ENCODE measurements at places on chromosomes 1 and 21.

- DNase-seq: no peak
Measured at GRCh38 chr1:45730075-45730779, 20.2 kb downstream of the IPP start.

DNA sequence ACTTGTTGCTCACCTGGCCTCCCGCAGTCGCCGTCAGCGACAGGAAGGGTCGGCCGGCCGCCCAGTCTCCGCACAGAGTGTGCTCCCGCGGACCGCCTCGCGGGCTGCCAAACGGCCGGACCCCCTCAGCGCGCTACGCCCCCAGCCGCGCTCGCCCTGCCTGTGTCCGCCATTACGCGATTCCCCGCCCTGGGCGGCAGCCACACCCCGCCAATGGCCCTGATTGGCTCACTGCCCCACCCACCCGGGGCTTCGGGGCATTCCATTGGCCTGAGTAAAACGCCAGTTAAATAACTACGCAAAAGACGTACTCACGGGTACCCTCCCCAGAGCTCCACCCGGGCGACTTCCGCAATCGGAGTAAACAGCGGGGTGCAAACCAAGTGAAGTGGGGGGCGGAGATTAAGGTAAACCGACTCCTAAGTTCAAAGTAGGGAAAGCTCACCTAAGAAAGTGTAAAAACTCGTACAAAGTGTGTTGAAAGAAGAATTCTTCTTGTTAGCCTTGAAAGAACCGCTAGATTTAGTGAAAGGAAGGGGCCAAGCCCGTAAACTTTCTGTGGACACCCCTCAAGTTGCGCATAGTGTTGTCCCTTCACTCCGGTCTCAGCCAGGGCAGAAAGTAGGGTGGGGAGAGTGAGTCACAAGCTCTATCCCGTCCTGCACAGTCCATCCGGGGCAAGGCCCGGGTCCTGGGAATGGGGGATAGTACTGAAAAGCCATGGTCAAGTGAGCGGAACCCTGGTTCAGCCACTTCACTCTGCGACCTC lies at the start of gene WASF2:
Gene WASF2, minus strand, starts transcription at position 195 of the 769 bp plus-strand sequence. CDS start 61,277 bp downstream, outside the sequence.
- peak; percentile 94 for DNase-seq

DNA sequence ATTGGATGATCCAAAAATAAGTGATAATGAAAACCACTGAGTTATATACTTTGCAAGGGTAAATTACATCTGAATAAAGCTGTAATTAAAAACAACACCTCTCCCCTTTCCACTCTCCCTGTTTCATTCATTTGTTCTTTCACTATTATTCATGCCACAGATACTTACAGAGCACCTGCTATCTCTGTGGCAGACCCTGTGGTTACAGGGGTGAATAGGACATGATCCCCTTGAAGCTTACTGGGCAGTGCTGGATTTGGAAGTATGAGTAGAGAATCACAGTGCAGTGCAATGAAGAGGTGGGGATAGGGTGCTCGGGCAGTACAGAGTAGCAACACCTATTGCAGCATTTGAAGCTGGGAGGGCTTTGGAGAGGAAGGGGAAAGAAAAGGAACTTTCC lies 21.7 kb downstream of the ARV1 start:
- no peak for DNase-seq

DNA sequence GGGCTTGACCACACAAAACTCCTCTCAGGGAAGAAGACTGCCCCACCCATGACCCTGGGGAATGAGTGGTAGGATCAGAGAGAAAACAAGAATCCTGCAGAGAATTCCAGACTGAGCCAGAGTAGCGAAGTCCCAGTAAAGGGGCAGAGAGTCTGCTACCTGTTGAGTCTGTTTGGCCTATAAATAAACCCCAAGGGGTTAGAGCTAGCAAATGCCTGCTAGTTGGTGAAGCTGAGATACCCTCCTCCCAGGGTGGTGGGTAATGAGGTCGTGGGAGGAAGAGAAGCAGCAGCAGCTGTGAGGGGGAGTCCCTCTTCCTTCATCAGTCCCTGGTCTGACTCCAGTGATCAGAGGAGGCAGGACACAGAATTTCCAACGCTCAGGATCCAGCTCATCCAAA lies 2.5 kb downstream of the TRAF3IP3 start:
- no peak for DNase-seq

GRCh38 chr1:223824712-223825111 lies 21.0 kb downstream of the TP53BP2 start:
- no peak for DNase-seq

- DNase-seq: no peak
Measured at GRCh38 chr1:160711602-160712311, at the start of gene CD48. Gene CD48 (minus strand): TSS chr1:160711822. CDS start chr1:160711763, 59 bp downstream.

- DNase-seq: no peak
Measured at GRCh38 chr1:206836111-206836510, 29.3 kb upstream of the IL20 start.

GRCh38 chr21:45488931-45489721 lies 53.1 kb downstream of the SLC19A1 start:
- no peak for DNase-seq

DNA sequence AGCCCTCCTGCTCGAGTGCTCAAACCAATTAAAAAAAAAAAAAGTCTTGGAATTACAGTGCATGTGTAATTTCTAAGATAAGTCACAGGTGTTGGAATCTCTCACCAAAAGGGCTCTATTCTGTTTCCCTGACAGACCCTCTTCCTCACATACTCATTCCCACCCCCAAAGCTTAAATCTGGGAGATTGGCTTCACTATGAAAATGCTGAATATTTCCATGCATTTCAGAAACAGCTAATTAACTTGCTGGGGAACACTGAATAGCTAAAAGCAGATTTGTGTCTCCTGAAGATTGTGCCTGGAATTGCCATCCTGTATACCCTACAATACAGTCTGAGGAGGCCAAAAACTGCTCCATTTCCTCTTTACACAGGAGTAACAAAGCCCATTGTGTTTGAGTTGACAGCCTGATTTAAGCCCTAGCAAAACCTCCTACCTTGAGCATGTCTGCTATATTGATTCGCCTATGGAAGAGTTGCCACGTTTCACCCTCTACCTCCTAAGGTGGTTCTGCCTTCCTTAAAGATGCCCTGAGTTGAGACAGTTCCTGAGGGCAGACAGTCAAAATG lies 1.4 kb upstream of the PIK3R3 start:
- DNase-seq: no peak

DNA sequence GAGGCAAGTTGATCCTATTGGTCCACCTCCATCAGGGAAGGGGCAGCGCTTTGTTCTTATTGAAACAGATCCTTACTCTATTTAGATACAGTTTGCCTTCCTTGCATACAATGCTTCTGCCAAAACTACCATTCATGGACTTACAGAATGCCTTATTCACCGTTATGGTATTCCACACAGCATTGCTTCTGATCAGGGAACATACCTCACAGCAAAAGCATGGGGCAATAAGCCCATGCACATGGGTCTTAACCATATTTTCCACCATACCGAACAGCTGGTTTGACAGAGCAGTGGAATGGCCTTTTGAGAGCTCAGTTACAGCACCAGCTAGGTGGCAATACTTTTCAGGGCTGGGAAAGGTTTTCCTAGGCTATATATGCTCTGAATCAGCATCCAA lies 544.8 kb upstream of the ADGRL4 start:
- no peak for DNase-seq

DNA sequence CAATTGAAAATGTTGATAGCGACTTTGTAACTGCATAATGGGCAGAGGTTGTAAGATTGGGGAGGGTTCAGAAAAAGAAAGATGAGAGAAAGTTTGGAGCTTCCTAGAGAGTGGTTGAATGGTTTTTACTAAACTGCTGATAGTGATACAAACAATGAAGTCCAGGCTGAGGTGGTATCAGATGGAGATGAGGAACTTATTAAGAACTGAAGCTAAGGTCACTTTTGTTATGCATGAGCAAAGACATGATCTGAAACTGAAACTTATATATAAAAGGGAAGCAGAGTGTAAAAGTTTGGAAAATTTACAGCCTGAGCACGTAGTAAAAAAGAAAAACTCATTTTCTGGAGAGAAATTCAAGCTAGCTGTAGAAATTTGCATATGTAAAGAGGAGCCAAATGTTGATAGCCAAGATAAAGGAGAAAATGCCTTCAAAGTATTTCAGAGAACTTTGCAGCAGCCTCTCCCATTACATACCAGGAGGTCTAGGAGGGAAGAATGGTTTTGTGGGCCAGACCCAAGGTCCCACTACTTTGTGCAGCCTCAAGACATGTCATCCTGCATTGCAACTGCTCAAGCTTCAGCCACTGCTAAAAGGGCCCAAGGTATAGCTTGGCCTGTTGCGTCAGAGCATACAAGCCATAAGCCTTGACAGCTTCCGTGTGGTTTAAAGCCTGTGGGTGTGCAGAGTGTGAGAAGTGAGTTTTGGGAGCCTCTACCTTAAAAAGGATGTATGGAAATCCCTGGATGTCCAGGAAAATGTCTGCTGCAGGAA lies 843.9 kb downstream of the AMY1C start:
- no peak for DNase-seq

DNA sequence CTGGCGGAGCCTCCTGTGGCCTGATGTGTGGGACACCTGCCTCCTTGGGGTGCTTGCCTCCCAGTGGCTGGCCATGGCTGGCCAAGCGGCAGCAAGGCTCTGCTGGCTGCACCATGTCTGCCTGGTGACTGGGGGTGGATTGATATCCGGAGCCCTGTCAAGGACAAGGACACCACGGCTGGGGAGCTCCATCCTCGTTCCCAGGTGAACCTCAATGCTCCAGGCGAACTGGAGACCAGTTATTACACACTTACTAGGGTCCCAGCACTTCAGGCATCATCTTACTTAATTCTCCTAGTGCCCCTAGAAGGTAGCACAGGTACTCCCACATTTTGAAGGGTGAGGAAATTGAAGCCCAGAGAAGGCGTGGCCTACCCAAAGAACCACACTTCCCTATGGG lies 15.2 kb downstream of the SPATA21 start:
- DNase-seq: no peak

- DNase-seq: no peak
Measured at GRCh38 chr1:107194380-107194779, 53.5 kb downstream of the NTNG1 start.

DNA sequence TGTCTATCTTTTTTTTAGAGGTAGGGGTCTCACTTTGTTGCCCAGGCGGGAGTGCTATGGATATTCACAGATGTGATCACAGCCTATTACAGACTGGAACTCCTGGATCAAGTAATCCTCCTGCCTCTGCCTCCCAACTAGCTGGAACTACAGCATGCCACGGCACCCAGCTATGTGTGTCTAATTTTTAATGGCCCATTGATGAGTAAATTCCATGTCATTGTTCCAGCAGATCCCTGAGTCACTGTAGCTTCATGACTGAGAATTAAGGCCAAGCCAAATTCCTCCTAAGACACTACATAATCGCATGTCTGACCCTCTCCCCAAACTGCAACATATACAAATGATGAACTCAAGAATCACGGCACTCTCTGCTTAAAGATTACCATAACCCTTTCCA lies 84.2 kb upstream of the RGS2 start:
- no peak for DNase-seq

- no peak for DNase-seq
Measured at GRCh38 chr1:23169727-23170335, 1.2 kb upstream of the LUZP1 start.

- DNase-seq: no peak
Measured at GRCh38 chr1:64527165-64527564, 57.2 kb downstream of the CACHD1 start.

DNA sequence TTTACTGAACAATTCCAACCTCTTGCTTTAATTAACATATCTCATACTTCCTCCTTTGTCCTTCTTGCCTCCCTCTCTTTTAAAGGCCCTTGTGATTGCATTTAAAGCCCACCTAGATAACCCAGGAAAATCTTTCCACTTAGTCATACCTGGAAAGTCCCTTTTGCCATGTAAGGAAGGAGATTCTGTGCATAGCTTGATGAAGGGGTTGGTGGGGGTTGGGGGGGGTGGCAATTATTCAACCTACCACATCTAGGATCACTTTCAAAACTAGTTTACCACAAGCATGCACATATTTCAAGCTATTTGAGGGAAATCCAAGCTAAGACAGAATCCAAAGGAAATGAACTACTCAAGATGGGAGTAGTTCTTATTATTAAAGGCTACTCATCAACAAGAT lies 249.1 kb upstream of the PTBP2 start:
- DNase-seq: no peak

GRCh38 chr1:3601743-3602142 lies 9.6 kb downstream of the MEGF6 start:
- no peak for DNase-seq

DNA sequence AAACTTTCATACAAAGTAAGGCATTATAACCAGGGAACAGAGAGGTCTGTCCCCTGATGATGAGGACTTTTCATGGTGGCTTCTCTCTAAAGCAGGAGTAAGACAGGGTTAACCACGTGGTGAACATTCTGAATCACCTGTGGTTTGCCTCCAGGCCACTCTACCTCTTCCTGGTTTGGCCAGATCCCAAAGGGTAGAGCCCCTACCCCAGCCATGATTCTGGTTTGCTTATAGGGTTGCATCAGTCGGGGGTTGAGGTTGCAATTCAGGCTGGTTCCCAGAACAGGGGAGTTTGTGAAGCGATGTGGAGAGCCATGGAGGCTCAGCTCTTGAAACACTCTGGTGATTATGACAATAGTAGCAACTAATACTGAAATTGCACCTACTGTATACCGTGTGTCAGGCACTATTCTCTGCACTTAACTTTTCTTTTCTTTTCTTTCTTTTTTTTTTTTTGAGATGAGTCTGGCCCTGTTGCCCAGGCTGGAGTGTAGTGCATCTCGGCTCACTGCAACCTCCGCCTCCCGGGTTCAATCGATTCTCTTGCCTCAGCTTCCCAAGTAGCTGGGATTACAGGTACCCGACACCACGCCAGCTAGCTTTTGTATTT lies 8.3 kb downstream of the CNR2 start:
- no peak for DNase-seq

DNA sequence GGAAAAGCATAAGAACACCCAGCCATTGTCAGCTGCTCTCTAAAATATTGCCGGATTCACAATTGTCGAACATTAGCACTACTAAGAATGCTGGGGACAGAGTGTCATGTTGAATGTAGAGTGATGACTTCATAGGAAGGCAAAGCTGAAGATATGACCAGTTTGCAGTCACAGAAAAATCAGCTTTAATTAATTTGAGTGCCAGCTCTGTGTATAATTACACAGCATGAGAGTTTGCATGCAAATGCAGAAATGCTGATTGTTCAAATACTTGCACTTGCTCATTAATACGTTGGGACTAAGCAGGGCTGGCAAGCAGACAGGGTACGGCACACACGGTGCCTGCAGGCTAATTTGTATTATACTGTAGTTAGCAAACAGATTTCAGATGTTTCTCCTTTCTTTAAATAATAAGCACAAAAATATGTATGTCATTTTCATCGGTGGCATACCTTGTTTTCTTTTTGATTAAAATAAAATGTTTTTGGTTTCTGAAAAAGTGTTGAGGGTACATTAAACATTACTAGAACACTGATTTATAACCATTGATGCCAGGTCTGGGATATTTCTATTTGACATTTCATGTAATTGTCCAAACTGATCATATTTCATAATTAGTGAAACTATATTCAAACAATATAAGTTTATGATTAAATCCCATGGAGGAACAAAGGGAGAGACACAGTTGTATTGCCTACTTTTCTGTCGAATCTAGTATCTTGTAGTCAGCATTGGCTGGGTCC lies 99.8 kb upstream of the ADGRL2 start:
- DNase-seq: peak; percentile 3
